ENCODE measurements at places on chromosomes 12 and 14. TPM values are rescaled to one million over a fixed set of nuclear protein-coding genes. Genes with fewer than 3 reads are reported as not detected.

Gene TMCC3
- 0.74 TPM for total RNA-seq

Gene DDN
- not detected for total RNA-seq

Gene CRACR2A
- 4.3 TPM for total RNA-seq

Gene CPNE6
- total RNA-seq = not detected

Gene SLC25A47
- total RNA-seq = not detected

Gene CD27
- total RNA-seq = 0.15 TPM
